ENCODE measurements at places on chromosomes 11 and 22. TPM values are rescaled to one million over a fixed set of nuclear protein-coding genes. Genes with fewer than 3 reads are reported as not detected.

DNA sequence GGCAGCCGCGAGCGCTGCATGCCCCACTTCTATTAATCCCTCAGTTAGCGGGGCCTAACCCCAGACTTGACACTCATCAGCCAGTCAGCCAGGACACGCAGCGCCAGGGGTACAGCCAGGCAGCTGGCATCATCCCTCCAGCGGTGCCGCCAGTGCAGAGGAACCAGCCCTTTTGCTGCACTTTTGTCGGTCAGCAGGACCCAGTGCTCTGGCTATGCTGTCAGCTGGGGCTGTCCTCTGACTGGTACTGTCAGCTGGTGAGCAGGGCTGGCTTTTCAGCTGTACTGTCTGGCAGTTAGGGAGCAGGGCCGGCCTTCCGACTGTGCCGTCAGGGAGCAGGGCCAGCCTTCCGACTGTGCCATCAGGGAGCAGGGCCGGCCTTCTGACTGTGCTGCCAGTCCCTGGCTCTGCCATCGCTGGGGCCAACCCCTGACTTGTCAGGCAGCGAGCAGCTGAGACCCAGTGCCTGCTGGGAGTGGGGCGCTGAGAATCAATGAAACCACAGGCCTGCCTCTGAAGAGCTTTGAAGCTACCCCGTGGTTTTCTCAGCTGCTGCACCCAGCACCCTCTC lies 115.4 kb downstream of the KIAA1671 start:
- DNase-seq = peak; percentile 77

DNA sequence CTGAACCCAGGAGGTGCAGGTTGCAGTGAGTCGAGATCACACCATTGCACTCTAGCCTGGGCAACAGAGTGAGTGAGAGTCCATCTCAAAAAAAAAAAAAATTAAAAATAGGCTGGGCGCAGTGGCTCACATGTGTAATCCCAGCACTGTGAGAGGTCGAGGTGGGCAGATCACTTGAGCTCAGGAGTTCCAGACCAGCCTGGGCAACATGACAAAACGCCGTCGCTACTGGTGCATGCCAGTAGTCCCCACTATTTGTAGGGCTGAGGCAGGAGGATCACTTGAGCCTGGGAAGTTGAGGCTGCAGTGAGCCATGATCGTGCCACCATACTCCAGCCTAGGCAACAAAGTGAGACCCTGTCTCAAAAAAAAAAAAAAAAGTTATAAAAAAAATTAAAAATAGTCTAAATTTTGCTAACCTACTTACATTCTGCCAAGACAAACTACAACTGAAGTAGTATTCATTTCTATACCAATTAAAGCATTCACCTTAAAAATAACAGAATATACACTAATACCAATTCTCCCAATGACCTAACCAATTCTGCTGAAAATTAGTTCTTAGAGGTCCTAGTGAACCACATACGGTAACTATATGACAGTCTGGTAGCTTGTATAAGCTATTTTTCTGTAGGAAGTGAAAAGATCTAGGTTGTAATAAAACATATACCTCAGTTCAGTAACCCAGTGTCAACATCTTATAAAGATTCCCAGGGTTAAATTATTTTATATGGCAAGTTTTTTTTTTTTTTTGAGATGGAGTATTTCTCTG lies 7.1 kb downstream of the DDX6 start:
- DNase-seq = no peak

- DNase-seq = no peak
Observed at GRCh38 chr22:23392420-23393121, 187.5 kb downstream of the IGLL1 start.

DNA sequence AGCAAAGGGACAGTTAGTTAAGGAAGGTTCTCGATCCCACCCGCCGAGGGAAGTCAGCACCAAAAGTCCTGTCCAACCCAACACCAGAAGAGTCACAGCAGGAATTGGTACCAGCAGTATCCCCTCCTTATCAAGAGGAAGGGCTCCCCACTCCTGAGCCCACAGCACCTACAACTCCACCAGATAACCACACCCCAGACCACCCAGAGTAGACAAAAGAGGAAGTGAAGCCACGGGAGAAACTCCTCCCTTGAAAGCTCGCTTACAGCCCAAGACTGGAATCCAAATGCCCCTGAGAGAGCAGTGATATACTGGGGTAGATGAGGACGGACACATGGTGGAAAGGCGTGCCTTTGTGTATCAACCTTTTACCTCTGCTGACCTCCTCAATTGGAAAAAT lies 7.3 kb upstream of the CD5 start:
- DNase-seq = no peak

- DNase-seq = no peak
Observed at GRCh38 chr11:2223153-2223794, 47.1 kb downstream of the ASCL2 start.

DNA sequence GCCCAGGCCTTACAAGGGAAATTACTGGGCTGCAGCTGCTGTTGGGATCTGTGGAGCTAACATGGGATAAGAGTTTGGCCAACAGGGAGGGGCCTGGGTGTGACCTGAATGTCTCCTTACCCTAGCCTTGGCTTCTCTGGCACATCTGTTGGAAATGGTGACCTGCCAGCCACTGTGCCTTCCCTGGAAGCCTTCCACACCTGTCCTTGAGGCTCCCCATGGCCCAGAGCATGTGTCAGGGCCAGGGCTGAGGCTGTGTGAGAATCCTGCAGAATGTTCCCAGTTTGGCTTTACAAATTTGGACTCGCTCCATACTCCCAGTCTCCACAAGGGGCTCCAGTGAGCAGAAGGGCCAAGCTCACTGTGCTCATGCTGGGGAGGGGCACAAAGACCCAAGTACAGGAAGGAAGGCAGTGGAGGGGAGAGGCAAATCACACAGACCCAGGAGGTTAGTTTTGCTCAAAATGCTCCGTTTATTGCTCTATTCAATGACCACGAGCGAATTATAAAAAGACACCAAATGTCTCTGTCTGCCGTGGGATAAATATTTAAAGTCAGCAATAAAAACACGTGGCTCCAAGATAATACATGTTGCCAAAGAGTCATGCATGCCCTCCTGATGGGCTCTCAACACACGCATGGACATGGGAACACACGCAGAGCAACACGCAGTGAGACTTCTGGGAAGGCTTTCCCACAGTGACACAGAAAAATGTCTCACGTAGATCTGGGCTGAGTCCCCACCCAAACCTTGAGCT lies 1.7 kb upstream of the IGSF22 start:
- DNase-seq = peak; percentile 66

DNA sequence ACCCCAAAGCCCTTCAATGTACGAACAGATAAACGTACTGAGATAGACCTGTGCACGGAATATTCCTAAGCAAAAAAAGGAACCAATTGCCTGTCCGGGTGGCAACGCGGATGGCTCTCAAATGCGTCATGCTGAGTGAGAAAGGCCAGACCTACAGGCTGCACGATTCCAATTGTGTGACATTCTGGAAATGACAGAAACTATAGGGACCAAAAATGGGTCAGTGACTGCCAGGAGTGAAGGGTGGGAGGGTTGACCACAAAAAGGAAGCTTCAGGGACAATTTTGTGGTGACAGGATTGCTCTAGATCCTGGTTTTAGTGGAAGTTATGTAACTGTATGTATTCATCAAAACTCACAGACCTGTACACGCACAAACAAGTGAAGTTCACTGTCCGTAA lies 24.0 kb upstream of the SYT8 start:
- DNase-seq = no peak

- no peak for DNase-seq
Observed at GRCh38 chr11:43758927-43759326, 78.4 kb downstream of the HSD17B12 start.

DNA sequence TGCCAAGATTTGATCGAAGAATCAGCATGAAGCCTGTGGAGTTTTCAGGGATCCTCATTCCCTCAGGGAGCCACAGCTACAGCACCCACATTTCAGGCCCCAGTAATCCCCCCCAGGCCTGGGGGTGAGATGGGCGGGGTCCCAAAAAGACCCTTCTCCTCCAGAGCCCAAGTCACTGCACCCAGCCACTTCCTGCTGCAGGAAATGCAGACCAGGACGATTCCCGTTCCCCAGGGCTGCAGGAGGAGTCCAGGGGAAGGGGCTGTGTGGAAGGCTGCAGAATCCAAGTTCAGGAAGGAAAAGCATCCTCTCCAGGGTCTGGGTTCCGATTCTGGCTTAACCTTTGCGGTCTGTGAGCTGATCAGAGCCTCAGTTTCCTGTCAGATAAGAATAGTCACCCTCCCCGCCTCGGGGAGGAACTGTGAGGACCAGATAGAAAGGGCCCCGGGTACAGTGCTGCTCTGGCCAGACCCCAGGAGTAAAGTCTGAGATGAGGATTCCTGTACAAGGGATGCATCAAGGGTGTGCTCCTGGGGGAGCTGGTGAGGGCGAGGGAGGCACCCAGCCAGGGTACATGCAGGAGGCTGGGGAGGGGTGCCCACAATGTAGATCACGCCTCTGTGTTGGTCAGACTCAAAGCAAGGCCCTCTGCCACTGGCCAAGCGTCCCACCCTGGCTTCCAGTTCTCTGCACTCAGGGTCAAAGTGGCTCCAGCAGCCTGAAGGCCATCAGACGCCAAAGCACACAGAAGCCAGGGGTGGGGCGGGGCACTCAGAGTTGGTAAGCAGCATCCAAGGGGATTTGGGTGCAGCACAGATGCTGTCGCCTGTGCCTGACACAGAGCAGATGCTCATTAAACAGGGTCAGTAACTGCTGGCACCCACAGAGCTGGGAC lies 30.1 kb upstream of the TP53I11 start:
- no peak for DNase-seq

DNA sequence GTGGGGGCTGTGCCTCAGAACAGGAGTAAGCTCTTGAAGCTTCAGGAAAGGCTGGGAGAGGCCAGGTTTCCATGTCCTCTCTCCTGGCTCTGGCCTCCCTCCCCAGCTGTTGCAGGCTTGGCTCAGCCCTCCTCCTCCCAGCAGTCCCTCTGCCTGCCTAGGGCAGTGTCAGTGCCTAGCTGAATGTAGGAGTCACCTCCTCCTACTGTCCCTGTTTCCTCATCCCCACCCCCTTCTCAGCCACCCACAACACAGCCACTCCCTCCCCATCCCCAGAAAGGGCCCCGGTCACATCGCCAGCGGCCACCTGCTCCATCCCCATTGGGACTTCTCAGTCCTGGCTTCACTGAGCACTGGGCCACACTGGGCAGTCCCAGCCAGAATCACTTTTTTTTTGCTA lies 2.9 kb upstream of the FBLN1 start:
- no peak for DNase-seq

GRCh38 chr11:27291302-27291889 lies 71.6 kb downstream of the CCDC34 start:
- DNase-seq = no peak

DNA sequence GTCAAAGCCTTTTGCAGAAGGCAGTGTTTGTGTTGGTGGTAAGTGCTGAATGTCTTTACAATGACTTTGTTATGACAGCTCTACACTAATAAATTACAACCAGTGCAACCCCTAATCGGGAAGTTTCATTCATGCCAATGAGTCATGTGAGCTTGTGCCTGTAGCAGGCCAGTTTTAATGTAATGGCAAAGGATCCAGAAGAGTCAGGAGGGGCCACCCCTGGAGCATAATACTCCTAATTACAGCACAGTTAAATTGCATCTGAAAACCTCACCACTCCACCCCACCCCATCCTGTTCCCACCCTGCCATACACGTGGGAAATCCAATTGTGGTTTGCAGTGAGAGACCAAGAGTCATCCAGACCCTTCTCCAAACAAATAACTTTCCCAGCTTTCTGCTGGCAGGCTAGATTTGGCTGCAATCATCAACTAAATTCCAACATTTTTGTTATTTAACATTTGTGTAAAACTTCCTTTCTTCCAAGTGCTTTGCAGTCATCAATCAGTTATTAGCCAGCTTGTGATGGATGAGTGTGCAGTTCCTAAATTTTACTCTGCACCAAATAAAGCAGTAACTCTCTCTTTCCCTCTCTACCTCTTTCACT lies 277.3 kb upstream of the FAT3 start:
- no peak for DNase-seq

- no peak for DNase-seq
Observed at GRCh38 chr11:26551186-26551801, 20.8 kb downstream of the MUC15 start.

DNA sequence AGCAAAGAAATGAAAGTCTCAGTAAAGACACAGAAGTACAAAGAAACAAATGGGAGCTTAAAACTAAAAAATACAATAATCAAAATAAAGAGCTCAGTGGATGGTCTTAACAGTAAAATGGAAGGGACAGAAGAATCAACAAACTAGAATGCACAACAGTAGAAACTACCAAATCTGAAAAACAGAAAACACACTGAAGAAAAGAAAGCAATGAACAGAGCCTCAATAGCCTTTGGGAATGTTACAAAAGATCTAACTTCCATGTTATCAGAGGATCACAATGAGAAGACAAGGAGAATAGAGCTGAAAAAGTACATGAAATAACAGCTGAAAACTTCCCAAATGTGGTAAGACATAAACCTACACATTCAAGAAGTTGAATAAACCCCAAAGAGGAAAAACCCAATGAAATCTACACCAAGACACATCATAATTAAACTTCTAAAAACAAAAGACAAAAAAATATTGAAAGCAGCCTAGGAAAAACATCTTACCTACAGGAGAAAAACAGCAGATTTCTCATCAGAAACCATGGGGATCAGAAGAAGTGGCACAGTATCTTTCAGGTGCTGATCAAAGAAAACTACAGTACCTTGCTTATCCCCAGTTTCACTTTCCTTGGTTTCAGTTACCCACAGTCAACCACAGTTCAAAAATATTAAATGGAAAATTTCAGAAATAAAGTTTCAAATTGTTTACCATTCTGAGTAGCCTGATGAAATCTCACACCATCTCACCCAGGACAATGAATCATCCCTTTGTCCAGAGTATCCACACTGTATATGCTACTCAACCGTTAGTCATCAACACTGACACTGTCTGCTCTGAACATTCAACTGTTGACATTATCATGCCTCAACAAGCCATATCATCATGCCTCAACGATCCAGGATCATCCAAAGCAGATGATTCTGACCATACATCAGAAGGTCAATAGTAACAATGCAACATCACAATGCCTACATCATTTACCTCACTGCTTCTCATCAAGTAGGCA lies 22.2 kb downstream of the RRAS2 start:
- peak; percentile 10 for DNase-seq

GRCh38 chr11:2980168-2980840 lies 11.8 kb downstream of the NAP1L4 start:
- no peak for DNase-seq

- no peak for DNase-seq
Observed at GRCh38 chr11:25068451-25068850, 571.6 kb downstream of the LUZP2 start.

Gene SHISAL1
- total RNA-seq = not detected

Gene SCYL1
- total RNA-seq = 74.3 TPM

Gene TRIM29
- not detected for total RNA-seq

Gene XRRA1
- 14.5 TPM for total RNA-seq

Gene CRYBB3
- total RNA-seq = 0.80 TPM

Gene MAJIN
- 0.45 TPM for total RNA-seq

Gene CHRDL2
- total RNA-seq = not detected

Measured in activated naive CD4-positive, alpha-beta T cell treated with anti-CD3 and anti-CD28 coated beads, Interleukin-2, amount 50 U/mL, for 72 hours (primary cell).